Hematopoietic multipotent progenitor cell treated with erythropoietin and hydrocortisone succinate and interleukin-3 and kit ligand, for 6 days (in vitro differentiated cells): ENCODE measurements at places on chromosomes 16 and 17.

- DNase-seq, result no peak
Observed at GRCh38 chr17:7056386-7056785, 12.5 kb upstream of the SLC16A11 start.

DNA sequence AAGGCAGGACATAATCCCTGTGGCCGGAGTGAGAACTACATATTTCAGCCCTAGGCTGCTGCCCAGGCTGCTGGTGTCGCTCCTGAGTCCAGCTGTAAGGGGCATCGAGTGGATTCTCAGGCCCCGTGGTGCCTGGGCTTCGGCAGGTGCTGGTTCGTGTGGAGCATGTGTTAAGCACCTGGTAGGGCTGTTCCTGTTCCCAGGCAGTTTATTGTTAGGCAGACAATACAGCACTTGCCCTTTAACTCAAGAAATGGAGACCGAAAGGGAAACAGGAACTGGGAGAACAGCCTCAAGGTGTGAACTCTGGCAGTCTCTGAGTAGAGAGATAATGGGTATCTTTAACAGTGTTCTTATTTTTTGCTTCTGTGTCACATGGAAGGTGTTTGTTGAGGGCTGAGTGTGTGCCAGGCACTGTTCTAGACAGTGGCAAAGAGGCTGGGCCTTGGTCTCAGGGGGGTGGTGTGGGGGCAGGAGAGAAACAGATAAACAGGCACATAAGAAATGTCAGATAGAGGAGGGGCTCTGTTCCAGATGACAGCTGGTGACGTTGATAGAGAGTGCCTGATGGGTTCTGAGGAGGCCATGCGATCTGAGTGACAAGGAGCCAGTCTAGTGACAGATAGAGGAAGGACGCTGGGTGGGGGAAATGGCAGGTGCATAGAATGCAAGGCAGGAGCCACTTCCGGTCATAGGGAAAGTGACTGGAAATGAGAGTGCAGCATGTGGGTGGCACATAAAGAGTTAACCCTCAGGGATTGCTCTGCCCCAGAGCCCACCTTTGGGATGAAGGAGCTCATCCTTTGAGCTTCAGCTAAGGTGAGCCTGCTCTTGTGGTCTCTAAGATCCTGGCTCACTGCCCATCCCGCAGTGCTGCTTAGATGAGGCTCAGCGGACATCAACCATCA lies 33.8 kb downstream of the EPN2 start:
- peak; percentile 96 for DNase-seq

GRCh38 chr16:20866145-20866772 lies 33.9 kb downstream of the DCUN1D3 start:
- DNase-seq, result peak; percentile 81

DNA sequence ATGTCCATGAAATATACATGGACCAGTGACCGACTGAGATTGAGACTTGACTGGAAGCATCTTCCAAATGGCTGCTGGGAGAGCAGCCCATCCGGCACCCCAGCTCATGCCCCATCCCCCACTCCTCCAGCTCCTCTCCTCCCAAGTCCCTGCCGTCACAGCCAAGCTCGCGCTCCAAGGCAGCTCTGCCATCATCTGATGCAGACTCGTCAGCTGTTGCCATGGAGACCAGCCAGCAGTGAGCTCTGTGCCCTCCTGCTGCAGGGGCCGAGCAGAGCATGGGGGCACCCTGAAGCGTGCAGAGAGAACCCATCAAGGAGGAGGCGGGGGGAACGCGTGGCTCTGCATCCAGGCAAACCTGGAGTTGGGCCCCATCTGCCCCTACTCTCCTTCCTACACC lies 74.5 kb upstream of the TNRC6C start:
- DNase-seq, result no peak

DNA sequence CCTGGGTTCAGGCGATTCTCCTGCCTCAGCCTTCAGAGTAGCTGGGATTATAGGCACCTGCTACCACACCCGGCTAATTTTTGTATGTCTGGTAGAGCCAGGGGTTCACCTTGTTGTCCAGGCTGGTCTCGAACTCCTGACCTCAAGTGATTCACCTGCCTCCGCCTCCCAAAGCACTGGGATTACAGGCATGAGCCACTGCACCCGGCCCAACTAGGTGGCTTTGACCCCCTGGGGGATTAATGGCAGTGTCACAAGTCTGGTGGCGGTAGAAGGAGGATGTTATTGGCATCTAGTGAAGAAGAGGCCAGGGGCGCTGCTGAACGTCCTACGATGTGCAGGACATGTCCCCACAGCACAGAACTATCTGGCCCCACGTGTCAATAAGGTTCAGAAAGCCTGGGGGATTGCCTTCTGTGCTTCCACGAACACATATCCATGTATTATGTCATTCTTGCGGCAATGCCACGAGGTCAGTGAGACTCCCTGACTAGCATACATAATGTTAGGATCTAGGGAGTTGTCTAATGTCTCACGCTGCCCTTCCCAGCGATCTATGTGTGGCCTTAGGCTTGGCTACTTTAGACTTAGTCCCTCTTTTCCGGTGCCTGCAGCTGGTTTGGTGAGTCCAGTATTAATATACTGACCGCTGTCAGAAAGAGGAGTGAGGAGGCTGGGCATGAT lies 75.8 kb downstream of the ABCC6 start:
- DNase-seq, result no peak

DNA sequence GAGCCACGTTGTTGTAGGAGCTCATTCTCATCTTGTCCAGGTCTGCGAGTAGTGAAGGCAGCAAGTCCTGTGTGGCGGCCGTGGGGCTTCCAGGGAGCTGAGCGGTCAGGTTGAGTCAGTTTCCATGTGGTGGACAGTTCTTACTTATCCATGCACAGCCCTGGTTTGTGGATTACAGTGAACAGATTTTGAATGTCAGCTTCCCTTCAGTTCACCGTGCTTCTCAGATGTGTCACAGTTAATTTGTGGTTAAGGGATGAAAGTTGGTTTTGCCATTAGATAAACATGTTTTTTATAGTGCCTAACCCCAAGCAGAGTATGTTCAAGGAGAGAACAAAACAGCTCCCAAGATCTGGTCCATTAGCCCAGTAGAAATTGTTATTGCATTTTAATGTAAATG lies 103.1 kb downstream of the RPTOR start:
- DNase-seq, result no peak

- DNase-seq, result no peak
Observed at GRCh38 chr16:54487933-54488332, 201.3 kb upstream of the IRX3 start.

- no peak for DNase-seq
Observed at GRCh38 chr16:49698931-49699840, 156.7 kb downstream of the ZNF423 start.

DNA sequence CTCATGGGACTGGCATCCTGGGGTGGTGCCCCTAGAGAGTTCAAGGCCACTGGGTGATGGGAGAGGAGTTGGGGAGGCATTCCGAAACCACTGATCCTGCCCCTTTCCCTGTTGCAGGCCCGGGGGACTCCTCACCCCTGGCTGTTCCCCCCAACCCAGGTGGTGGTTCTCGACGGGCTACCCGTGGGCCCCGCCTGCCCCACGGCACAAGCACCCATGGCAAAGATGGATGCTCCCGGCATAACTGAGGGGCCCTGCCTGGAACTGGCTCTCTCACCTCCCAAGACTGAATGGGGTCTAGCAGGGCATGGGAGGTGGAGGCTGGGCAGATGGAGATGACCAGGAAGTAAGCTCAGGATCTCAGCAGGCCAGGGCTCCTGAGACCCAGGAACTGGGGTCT lies 6.6 kb downstream of the BTBD17 start:
- no peak for DNase-seq

GRCh38 chr16:71357681-71358080 lies 842 bp upstream of the CALB2 start:
- DNase-seq, result no peak

GRCh38 chr17:15917438-15918027 lies 27.4 kb upstream of the ADORA2B start:
- no peak for DNase-seq

- DNase-seq, result peak; percentile 74
Observed at GRCh38 chr16:68396481-68396880, 51.8 kb downstream of the SMPD3 start.

GRCh38 chr16:84461413-84462295 lies 42.8 kb downstream of the MEAK7 start:
- no peak for DNase-seq

DNA sequence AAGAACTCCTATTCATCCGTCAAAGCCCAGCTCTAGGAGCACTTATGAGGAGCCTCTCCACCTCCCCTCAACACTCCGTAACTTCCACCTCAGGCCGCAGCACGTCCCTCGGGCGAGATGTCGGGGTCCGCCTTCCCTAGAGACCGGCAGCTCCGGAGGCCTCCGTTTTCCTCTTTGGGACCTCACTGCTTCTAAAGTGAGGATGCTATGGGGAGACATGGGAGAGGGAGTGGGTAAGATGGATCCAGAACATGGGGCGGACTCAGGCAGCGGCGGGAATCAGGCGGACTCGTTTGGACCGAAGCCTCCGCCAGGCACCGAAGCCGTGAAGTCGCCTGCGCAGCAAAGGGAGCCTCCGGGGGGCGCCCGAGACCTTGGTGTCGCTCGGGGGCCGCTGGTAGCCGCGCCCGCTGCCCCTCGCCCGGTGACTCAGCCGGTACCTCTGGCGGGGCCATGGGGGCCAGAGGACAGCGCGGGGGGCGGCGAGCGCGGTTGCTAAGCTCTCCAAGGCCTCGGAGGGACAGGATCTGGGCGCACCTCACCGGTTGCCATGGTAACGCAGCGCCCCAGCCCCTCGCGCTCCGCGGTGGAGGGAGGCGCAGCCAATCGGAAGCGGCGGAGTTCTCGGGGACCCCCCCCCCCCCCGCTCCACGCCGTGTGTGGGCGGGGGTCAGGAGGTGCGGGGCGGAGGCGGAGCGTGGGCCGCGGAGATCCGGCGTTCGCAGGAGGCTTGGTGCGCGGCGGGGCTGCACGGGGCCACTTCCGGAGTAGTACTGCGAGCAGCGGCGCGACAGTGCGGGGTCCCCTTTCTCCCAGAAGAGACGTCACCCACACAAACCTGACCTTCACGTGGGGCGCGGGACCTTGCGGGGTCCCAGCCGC lies 1.3 kb upstream of the HIC1 start:
- DNase-seq, result peak; percentile 81

DNA sequence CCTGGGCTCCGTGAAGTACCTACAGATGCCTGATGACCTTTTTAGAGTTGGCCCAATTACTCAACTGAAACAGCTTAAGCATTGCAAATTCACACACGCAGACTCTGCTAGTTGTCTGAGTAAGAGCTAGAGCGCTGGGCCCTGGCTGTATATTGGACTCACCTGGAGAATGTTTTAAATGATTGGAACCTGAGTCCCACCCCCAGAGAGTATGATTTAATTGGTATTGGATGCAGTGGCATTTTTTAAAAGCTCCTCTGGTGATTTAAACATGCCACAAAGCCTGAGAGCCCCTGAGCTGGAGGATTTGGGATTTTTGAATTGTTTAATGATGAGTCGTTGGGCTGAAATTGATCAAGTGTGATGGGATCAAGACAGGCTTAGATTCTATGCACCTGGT lies 143.9 kb upstream of the SDK2 start:
- DNase-seq, result no peak

DNA sequence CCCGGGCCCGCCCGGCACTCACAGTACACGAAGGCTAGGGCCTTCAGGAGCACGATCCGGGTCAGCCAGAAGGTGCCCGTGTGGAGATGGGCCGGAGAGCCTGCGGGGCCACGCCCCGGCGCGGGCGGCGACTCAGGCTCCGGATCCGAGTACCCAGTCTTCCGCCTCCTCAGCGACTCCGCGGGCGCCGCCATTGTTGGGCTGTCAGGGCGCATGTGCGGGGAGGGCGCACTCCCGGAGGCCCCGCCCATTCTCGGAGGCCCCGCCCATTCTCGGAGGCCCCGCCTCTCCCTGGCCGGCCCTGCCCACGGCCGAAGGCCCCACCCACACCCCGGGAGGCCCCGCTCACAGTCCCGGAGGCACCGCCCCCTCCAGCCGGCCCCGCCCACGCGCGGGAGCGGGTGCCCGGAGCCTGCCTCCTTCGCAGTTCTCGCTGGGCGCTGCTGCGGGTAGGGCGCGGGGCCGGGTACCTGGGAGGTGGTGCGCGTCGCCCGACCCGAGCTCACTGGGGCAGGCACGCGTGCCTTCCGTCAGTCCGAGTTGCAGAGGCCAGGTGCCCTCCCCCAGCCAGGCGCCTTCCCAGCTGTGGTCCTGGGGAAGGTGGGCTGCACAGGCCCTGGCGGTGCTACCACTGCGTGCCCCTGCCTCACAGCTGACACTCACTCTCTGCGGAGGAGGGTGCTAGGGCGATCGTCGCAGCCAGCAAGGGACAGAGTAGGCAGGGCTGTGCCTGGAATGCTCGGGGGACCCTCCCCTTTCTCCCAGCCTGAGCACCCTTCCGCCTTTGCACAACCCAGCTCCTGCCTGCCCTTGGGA lies at the start of gene LMF1:
Gene LMF1 (minus strand): TSS at position 219 of the 816 bp plus-strand sequence. CDS start 4 bp downstream, at position 215.
- DNase-seq, result peak; percentile 93

GRCh38 chr16:3096362-3096761 lies 2.7 kb downstream of the ZSCAN10 start:
- DNase-seq, result no peak

DNA sequence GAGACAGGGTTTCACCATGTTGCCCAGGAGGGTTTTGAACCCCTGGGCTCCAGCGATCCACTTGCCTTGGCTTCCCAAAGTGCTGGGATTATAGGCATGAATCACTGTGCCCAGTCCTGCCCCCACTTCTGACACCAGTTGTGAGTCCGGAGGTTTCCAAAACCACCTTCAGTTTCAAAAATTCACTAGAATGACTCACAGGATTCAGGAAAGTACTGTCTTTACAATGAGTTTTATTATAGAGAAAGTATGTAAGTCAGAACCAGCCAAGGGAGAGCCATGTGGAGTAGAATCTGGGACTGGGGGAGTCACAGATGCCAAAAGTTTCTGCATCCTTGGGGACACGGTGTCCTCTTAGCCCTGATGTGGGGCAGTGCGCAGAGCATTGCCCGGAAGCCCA lies 55.1 kb downstream of the PLD6 start:
- DNase-seq, result no peak
